ENCODE measurements at places on chromosomes 5 and 9.

DNA sequence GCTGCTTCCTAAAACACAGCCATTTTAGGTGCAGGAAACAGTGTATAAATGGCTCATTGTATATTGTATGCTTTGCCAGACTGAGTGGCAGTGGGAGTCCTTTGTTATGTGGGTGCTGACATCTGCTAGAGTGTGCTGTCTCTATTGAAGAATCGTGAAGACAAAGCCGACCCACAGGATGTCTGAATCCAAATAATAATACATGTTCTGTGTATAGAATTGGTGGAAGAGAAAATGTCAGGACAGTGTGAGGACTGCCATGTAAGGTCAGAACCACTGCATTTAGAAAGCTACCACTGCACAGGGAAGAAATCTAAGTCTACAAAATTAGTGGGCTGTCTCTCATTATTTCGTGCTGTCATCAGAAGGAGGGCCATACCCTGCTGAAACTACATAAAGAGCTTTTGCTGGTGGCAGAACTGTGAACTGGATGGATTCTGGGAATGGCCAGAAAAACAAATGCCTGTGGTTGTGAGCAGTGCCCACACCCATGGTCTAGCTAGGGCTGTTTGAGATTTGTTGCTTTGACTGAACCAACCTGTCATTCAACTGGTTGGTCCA, 2.5 kb downstream of the IL7R start:
- peaks cover 2% of the 10 kb centered on the region for H3K4me1 ChIP-seq
- no peak overlapping the region for H3K4me3 ChIP-seq
- no peak overlapping the region for H3K27ac ChIP-seq

GRCh38 chr5:10668697-10669096, 92.3 kb downstream of the DAP start:
- no peak overlapping the region for H3K4me3 ChIP-seq
- H3K36me3 ChIP-seq = no peaks in the 10 kb centered on the region
- H3K27ac ChIP-seq = no peak overlapping the region
- no peaks in the 10 kb centered on the region for H3K4me1 ChIP-seq
- no peak for DNase-seq

- no peaks in the 10 kb centered on the region for H3K27me3 ChIP-seq
- H3K4me1 ChIP-seq = peaks cover 21% of the 10 kb centered on the region
- H3K27ac ChIP-seq = peak overlapping the region; percentile 53
- peaks cover 19% of the 10 kb centered on the region for H3K36me3 ChIP-seq
- DNase-seq = no peak
- H3K4me3 ChIP-seq = no peak overlapping the region
These were observed 68.2 kb downstream of the LRSAM1 start for GRCh38 chr9:127519301-127520166.

- H3K4me3 ChIP-seq = no peak overlapping the region
- no peak overlapping the region for H3K27ac ChIP-seq
- no peak for DNase-seq
- peaks cover 10% of the 10 kb centered on the region for H3K27me3 ChIP-seq
- H3K36me3 ChIP-seq = no peaks in the 10 kb centered on the region
These were observed 51.8 kb downstream of the IRX2 start for GRCh38 chr5:2699686-2700085.

DNA sequence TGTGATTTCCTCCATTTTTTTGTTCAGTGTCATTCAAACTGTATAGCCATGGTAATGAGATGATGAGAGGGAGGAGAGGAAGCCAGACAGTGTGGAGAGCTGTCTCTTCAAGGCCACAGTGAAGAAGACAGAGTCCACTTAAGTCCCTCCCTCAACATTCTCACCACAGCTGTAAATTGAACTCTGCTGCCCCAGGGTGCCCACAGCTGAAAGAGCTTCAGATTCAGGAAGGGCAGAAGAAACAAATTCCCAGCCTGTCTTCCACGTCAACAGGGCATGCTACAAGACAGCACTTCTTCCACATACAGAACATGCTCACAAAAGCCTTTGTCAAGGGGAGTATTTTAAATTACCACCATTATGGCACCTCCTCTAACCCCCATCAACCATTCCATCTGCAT, 100.4 kb downstream of the KLHL3 start:
- no peaks in the 10 kb centered on the region for H3K4me1 ChIP-seq
- no peak for DNase-seq
- no peak overlapping the region for H3K4me3 ChIP-seq
- no peak overlapping the region for H3K27ac ChIP-seq
- H3K27me3 ChIP-seq = no peaks in the 10 kb centered on the region

All from lung (tissue), 17 donors.